ENCODE measurements at places on chromosomes 7 and 10.

DNA sequence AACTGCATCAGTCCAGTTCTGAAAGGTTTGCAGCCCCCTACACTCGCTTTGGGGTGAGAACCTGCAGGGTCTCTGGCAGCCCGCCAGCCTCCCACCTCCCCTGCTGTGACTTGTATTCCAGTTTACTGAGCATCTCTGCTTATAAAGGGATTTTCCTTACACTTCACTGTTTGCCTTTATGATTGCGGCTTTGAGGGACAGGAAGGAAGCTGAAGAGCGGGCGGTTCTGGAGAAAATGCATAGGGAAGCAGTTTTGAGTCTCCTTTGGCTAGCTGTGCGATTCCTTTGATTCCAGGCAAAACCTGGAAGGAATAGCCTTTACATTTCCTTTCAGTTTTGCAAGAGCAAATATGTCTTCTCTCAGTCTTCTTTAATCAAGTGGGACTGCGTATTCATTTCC lies 65.0 kb upstream of the TRIM8 start:
- no peak for DNase-seq

DNA sequence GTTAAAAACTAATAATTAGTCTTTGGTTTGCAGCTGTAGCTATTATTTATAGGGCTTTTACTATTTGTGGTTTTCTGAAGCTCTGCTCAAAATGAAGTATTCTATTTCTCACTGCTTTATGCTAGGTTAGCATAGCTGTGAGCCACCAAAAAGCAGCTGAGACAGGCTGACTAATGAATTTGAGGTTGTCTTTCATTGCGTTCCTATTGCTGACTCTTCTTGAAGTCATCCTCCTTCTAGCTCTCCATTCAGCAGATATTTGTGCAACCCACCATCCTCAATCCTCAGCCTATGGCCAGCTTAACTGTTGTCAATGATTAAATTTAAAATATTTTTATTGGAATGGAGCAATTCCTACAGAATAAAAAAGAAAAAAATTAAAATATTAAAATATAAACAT lies 2.1 kb upstream of the RALA start:
- DNase-seq, result peak; percentile 45

DNA sequence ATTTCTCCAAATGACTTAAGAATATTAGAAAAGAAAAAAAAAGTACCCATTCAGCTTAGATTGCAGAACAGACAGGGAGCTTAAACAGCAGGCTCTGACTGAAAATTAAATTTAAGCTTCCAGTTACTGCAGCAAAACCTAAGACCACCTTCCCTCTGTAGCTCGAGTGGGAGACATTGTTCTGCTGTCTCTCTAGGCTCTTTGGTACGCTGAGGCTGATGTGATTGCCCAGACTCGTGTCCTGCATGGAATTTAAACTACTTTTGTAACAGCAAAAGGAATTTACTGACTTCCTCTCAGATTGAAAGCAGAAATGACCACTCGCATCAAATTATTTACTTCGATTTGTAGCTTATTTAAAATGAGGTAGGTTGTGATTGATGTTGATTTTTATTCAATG lies 124.6 kb downstream of the LRRTM3 start:
- DNase-seq, result no peak

GRCh38 chr10:1538531-1539061 lies 198.7 kb downstream of the ADARB2 start:
- DNase-seq, result no peak

DNA sequence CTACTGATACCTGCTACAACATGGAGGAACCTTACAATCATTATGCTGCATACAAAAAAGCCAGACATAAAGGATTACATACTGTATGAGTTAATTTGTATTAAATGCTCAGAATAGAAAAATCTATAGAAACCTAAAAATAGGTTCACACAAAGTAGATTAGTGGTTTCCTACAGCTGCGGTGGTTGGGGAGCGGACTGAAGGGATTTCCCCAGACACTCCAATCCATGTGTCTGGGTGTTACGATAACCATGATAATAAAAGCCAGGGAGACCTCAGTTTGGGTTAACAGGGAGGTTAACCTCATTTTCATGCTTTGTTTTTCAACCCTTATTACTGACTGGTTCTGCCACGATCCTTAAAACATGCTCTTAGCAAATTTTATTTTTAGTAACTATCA lies 355.9 kb downstream of the KCNMA1 start:
- no peak for DNase-seq

- peak; percentile 21 for DNase-seq
These were observed 8.7 kb upstream of the LIPM start for GRCh38 chr10:88793712-88794299.

DNA sequence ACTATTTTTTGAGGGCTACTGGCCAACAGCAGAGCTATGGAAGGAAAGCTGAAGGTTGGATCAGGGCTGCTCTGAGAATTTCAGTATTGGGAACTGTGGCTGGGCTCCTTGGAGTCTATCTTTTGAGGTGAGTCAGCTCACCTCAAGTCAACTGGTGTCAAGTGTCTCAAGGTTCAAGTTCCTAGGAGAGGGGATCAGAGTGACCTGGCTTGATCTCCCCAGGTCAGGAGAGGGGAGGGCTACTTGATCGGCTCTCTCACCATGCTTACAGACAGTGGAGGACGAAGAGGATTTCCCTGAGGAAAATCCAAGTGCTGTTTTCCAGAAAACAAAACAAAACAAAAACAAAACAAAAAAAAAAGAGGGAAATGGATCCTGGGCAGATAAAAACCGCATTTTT lies 132.8 kb downstream of the CACNB2 start:
- no peak for DNase-seq

- peak; percentile 40 for DNase-seq
These were observed 173.5 kb downstream of the KMT2E start for GRCh38 chr7:105187302-105188169.

DNA sequence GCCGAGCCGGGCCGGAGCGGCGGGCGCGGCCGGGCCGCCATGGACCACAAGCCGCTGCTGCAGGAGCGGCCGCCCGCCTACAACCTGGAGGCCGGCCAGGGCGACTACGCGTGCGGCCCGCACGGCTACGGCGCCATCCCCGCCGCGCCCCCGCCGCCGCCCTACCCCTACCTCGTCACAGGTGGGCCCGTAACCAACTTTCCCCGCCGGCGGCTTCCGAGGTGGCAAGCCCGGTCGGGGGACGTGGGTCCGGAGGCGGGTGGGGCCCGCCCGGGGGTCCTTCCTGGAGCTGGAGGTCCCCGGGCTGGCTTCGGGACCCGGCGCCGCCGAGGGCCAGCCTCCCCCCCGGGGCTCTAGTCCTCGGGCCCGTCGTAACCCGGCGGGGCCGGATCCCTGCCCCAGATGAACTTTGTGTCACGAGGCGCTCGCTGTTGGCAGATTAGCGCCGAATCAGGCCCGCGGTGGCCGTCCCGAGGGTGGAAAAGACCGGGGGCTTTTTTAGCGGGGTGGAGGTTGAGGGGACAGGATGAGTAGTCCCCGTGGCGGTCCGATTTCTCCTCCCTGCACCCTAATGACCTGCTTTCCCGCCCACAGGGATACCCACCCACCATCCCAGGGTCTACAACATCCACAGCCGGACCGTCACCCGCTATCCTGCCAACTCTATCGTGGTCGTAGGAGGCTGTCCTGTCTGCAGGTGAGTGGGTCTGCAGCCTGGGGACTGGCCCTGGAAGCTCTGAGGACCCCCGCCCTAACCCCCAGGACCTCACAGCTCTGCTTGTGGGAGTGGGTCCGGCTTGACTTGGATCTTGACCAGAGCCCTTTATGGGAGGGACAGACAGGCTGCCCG lies 496 bp downstream of the BRI3 start:
- DNase-seq, result no peak

DNA sequence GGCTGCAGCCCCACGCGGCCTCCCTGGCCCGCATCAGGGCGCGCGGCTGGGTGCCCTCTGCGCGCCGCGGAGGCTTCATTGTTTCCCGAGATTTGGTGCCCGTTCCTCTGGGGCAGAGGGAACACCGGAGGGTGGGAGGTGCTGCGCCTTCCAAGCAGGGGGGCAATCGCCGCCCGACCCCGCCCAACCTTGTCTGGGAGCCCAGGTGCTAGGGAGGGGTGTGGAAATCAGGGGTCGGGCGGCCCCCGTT lies 1.0 kb upstream of the NRP1 start:
- peak; percentile 36 for DNase-seq

- no peak for DNase-seq
These were observed 461.1 kb upstream of the NRP1 start for GRCh38 chr10:33795529-33795928.

DNA sequence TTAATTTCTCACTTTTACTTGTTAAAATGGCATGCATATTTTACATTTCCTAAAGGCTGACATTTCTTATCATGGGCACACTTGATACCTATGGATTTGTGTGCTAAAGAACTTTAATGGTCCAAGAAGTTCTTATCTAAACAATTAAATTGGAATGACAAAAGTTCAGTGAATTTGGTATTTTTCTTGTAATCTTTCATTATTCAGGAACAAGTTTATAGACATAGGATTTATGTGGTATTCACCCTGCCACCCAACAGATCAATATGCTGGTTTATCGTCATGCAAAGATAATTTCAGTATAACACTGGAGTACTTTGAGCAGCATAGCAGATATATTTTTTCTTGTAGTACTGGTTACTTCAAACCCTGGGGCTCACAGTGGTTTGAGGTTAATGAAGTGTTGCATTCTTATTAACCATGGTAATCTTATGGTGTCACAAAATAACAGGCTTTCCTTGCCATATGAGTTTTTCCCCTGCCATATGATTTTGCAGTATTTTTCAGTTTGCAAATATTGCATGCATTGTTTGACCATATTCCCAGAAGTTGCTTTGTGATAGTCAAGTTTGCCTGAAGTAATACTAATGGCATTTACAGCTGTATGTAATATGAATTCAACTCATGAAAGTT lies 148.8 kb downstream of the PPP1R9A start:
- no peak for DNase-seq

GRCh38 chr7:954330-955238 lies at the start of gene ADAP1:
TSS of gene ADAP1 (minus strand) at chr7:954680. CDS start at chr7:954477, 203 bp downstream.
- DNase-seq, result peak; percentile 52

DNA sequence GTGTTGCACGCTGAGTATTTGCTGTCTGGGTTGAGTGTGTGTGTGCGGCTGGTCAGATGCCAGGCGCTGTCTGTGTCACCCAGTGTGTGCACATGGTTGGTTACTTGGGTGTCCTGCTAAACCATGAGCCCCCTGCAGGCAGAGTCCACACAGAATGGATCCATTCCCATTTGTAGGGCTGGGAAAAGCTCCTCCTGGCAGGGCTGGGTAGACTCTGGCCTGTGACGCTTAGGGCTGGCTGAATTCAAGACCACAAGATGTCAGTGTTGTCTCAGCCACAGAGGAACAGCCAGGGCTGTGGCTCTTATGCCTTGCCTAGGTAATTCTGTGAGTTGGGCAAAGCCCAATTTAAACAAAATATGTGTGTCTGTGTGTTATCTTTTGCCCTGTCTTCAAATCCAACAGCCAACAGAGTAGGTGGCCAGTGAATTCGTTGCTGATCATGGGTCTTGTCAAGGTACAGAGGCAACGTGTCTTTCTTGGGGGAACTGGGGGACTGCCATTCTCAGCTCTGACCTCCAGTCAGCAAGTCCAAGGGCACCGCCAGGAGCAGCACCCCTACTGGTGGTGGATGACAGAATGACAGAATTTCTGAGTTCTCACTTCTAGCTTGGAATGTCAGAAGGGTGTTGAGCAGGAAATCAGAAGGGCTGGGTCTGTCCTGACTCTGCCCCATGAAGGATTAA lies 285.1 kb downstream of the CCSER2 start:
- DNase-seq, result peak; percentile 49

- DNase-seq, result no peak
These were observed 61.2 kb downstream of the OAT start for GRCh38 chr10:124357561-124357885.

GRCh38 chr10:33150889-33151288 lies 183.6 kb downstream of the NRP1 start:
- DNase-seq, result no peak

GRCh38 chr7:133364959-133365690 lies 112.2 kb downstream of the EXOC4 start:
- no peak for DNase-seq

DNA sequence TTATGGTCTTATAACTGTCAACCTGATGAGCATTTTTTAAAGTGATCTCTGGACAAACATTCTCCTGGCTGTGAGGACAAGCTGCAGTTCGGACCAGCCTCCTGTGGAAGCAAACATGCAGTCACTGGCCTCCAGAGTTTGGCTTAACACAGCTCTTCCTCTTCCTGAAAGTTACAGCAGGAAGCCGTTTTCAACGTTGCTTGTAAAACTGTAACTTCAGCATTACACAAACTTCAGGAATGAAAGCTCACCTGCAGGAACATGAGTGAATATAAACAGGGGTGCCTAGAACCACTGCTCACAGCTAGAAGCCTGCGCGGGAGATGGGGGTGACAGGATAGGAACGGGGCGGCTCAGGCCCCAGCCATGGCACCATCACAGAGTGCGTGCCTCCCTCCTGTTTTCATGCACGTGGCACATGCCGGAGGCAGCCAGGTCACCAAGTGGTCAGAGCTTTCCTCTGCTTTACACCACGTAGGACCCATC lies 292.9 kb upstream of the PITRM1 start:
- DNase-seq, result no peak

- DNase-seq, result no peak
These were observed 23.9 kb upstream of the CALD1 start for GRCh38 chr7:134755422-134756022.

GRCh38 chr10:80694930-80695329 lies 157.2 kb downstream of the SH2D4B start:
- no peak for DNase-seq

DNA sequence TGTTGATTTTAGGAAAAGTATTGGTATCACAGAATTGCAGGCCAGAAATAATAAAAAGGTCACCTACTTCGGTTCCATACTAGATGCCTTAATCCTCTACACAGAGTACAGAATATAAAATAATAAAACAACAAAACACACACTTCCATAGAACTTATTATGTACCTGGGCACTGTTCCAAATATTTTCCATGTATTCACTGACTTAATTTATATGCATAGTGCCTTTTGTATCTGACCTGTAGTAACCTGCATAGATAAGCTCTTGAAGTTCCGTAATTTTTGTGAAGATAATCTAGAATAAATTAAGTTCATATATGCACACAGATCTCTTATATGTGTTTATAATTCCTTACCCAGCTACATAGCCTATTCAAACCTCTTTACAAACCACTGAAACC lies 78.3 kb downstream of the RAPGEF5 start:
- DNase-seq, result no peak

DNA sequence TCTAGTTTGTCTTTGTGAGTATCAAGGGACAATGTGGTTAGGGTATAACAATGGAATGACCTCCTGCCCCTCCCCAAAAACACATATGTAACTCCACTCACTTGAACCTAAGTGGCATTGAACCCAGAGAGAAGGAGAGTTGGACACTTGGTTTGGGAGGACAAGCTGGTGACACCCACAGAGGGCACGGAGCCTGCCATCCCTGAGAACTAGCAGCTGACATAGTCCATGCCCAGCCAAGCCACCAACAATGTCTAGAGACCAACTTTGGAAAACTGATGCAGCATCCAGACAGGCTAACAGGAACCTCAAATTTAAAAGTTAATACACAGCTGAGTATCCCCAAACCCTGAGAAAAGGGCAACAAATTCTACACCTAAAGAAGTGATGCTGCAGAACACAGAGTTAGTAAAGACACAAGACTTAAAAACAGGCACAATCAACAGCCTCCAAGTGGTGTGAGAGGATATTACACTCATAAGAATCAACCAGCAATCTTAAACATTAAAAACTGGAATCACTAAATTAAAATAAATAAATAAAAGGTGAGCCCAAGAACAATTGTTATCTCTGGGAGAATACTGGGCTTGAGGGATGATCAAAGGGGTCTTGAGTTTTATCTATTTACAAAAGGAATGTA lies 27.2 kb downstream of the NUDCD3 start:
- DNase-seq, result no peak
